Liver (tissue), 10 donors: ENCODE measurements at places on chromosomes 7 and 10.

DNA sequence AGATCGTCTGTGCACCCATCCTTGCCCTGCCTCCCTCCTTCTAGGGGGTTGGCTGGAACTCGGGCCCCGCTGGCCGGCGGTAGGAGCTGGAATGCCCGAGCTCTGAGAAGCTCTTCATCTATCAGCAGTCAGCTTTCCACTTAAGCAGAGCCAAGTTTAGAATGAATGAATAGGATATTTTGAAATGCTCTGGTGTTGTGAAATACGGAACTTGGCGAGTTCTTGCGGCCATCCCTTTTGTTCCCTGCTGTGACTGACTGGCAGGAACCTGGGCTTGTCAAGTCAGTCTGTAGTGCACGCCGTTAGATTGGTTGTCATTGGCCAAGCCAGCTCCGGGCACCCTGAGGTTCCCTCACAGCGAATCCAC is 33.3 kb downstream of the FOXK1 start:
- DNase-seq: no peak

- no peak for DNase-seq
Measured at GRCh38 chr10:102735065-102735562, 8.6 kb upstream of the WBP1L start.

GRCh38 chr10:127577376-127578258 is 28.5 kb downstream of the NPS start:
- DNase-seq: no peak

DNA sequence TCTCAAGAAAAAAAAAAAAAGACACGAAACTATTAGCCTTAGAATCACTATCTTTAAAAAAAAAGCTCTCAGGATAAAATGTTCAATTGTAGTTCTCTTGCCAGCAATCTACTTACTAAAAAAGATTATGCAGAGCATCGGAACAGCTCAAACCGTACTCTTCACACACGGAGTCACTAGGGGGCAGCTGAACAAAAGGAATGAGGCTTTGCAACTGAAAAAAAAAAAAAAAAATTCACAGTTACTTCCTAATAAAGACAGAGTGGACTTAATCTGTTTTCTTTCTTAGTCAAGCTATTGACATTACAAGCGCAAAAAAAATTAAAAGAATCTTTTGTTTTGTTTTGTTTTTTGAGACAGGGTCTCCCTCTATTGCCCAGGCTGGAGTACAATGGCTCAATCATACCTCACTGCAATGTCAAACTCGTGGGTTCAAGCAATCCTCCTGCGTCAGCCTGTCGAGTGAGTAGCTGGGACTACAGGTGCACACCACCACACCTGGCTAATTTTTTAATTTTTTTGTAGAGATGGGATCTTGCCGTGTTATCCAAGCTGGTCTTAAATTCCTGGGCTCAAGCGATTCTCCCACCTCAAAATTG is 11.5 kb downstream of the PMS2 start:
- peak; percentile 50 for DNase-seq

- DNase-seq: no peak
Measured at GRCh38 chr7:31234836-31235605, 105.5 kb downstream of the NEUROD6 start.

DNA sequence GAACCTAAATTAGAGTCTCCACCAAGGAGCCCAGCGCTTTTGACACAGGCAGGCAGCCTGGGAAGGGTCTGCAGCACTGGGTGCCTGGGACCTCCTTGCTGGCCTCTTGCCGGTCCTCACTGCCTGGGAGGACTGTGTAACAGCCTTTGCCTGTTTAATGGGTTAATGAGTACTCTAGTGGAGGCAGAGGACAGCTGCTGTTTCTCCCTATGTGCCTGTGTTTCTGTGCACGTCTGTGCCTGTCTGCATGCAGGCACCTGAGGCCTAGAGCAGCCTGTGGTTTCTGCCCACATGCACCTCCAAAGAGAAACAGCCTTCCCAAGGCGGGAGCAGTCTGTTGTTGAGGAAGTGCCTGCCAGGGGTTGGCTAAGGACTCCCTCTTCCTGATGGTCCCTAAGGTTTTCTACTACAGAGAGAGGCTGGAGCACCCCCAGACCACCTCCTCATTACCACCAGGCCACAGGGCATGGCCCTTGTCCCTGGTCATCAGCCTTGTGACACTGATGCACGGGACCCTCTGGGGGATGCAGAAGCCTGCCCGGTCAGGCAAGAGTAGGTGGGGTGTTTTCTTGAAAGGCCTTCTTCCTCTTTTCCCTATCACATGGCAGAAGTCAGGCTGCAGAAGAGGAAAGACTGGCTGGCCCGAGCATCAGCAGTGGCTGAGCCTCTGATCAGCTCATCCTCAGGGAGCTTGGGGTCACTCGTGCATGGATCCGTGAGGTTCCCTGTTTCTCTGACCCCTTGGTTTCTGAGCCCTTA is 14.2 kb downstream of the SLC29A3 start:
- DNase-seq: no peak

GRCh38 chr10:97062456-97062855 is 123.3 kb downstream of the SLIT1 start:
- DNase-seq: no peak

- DNase-seq: no peak
Measured at GRCh38 chr10:3099291-3100092, 32.1 kb downstream of the PFKP start.

- no peak for DNase-seq
Measured at GRCh38 chr7:71723859-71724258, 591.9 kb downstream of the GALNT17 start.
